ENCODE measurements at places on chromosomes 5 and 9. TPM values are rescaled to one million over a fixed set of nuclear protein-coding genes. Genes with fewer than 3 reads are reported as not detected.

Gene LRRTM2
- 0.14 TPM for total RNA-seq

Gene PCDHAC1
- total RNA-seq: 0.07 TPM

Gene NCS1
- total RNA-seq: 40.5 TPM

Gene STK32A
- total RNA-seq: 0.18 TPM

Gene SLC6A7
- total RNA-seq: not detected

Gene MZB1
- total RNA-seq: not detected

Gene INSL4
- total RNA-seq: not detected

Gene IPPK
- total RNA-seq: 26.0 TPM

Gene CSF1R
- not detected for total RNA-seq

Gene CCIN
- 1.2 TPM for total RNA-seq

DNA sequence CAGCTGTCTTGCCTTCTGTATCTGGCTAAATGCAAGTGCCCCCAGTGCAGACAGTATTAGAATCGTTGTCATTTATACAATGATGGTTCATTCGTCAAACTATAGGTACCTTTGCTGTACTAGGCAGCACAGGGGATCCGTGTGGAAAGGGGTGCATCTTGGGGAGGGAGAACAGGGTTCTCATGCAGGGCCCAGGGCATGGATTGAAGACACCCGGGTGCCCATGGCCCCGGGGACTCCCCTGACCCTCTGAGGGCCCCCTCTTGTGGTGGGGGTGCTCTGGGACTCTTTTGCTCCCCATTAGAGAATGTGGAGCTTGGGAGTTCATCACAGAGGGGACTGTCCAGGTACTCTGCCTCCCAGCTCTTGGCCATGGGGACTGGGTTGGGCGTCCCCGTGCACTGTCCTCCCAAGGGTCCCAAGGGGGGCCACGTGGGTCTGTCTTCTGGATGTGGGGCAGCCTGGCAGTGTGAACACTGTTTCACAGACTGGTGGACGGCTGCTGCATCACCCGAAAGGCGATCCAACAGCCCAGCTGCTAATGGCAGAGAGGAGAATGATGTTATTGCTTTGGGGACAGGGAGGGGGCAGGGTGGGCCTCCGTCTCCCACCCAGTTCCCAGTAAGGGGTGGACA, 36.9 kb upstream of the RXRA start:
- DNase-seq: no peak

DNA sequence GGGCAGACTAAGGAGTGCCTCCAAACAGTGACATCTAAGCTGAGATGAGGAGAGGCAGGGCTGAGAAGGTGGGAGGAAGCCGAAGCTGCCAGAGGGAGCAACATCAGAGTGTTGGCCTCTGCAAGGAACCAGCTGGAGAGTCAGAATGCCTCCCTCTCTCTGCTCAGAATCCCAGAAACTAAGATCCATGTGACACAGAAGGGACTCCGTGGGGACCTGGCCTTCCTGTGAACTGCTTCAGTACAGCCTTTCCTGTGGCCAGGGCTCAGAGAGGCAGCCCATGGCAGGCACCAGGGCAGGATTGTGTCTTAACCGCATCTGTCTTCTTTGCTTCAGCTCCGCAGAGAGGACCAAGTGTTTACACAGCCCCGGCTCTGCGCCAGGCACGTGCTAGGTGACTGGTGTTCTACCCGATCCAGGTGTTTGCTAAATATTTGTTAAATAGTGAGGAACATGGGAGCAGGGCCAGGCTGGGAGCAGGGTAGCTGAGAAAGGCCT, 33.5 kb downstream of the KCNMB1 start:
- no peak for DNase-seq

DNA sequence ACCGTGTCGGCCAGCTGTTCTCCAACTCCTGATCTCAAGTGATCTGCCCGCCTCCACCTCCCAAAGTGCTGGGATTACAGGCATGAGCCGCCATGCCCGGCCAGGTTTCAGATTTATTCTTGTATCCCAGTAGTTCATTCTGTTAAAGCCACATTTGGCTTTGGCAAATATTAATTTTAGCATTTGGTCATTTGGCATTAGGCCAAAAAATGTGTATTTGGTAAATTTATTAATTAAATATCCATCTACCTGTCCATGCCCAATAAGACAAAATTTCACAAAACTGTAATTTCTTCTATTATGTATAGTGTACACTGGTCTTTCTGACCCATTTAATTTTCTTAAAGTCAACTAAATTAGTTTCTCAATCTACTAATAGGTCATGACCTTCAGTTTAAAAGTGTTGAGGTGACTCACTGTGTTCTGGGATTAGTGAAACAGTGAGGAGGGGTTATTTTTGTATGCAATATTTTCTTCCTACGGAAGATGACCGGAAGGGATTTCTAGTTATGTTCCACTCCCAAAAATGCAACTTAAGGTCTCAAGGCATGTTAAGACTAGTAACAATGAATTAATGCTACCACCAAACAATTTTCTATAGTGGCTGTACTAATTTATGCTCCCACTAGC, 21.0 kb downstream of the OSTF1 start:
- no peak for DNase-seq

DNA sequence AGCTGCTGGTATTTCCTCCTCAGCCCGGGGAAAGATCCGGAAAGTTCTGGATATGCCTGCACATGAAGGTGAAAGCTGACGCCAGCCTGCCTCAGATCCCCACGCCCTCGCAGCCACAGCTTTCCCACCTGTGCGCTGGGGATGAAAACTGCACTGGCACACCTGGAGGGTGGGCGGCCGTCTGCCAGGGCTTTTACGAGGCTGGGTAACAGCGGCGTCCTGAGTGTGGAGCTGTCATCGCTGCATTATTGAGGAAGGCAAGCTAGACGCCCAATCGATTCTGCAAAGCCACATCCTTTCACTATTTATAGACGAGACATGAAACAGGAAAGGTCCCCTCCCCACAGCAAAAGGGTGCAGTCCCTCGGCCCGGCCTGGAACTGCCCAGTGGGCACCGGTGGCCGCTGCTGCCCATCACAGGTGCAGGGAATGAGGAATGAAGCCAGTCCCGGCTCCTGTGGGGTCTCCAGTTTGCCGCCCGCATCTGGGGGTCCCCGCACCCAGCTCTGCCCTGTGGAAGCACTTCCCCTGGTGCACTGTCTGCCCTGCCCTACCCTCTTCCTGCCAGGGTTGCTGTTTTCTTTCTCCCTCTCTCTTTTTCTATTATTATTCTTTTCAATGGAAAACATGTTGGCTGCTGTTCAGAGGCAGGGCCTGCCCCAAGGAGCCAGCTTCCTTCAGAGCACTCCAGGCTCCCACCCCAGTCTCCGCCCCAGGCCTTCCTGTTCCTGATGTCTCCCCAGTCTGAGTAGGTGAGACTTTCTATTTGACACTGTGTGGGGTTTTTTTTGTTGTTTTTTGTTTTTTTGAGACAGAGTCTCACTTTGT, 7.0 kb downstream of the NOTCH1 start:
- peak; percentile 71 for DNase-seq

DNA sequence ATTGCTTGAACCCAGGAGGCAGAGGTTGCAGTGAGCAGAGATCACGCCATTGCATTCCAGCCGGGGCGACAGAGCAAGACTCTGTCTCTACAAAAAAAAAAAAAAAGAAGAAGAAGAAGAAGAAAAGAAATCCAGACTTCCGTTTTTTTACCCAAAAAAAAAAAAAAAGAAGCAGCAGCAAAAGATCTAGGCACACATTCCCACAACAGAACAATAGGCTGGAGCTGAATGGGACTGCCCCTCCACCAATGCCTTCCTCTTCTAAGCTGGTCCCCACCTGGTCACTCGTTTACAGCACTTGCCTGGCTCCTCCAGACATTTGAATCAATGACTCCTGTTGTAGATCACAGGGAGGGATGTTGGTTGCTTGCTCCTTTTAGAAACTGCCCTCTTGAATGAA, 1.6 kb upstream of the LMAN2 start:
- no peak for DNase-seq

DNA sequence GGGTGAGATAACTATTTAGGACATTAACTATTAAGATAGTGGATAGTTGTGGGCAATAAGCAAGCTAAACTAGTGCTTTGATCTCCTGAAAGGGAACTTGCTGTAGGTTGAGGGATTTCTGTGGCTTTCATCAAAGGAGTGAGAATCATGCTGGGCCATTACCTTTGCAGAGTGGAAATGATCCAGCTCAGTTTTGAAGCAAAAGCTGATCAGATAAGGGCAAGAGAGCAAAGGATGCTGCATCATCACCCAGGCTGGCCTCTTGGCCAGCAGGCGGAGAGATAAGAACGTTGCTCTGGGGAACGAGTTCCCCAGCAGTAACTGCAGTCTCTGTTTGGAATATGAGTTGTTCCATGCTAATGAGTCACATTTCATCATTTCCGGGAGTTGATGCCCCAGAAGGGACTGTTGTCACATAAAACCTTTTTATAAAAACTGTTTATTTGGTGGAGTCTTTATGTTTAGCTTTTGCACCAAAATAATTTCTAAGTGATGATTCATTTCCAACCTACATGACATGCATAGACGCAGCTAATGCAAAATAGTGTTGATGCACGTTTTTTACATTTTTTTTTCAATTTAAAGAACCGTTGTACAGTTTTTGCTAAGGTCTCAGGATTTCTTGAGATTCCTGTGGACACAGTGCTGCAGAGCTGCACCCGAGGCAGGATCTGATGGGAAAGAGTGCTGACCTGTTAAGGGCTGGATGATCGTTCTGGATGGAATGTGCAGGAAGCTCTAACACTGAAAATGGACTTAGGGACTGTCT, 99.3 kb downstream of the ACTBL2 start:
- DNase-seq: peak; percentile 93

GRCh38 chr5:24065779-24066178, 558.4 kb downstream of the PRDM9 start:
- DNase-seq: no peak

DNA sequence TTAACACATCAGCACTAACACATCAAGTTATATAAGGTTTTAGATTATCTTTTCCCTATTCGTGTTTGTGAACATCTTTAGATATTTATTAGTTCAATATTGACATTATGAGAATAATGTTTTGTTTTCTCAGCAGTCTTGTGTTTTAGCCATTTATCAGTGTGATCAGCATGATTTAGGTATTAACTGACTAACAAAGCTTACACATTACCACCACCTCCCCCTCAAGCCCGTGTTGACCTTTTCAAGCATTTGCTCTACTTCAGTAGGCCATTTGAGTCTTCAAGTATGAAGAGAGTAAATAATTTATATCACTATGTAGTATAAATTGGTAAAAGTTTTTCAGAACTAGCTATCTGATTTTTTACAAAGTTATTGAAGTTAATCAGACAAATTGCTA, 6.9 kb downstream of the PBX3 start:
- DNase-seq: no peak
